Suppressor macrophage treated with lipopolysaccharide for 1 hour (primary cell): ENCODE measurements at places on chromosomes 11 and 22.
A peak's percentile ranks its signal among the peaks of the same experiment; 100 is the strongest.

- no peak for DNase-seq
Observed at GRCh38 chr22:43234264-43234988, 47.5 kb upstream of the TTLL12 start.

- no peak for DNase-seq
Observed at GRCh38 chr22:19635644-19636043, 78.7 kb upstream of the SEPTIN5 start.

DNA sequence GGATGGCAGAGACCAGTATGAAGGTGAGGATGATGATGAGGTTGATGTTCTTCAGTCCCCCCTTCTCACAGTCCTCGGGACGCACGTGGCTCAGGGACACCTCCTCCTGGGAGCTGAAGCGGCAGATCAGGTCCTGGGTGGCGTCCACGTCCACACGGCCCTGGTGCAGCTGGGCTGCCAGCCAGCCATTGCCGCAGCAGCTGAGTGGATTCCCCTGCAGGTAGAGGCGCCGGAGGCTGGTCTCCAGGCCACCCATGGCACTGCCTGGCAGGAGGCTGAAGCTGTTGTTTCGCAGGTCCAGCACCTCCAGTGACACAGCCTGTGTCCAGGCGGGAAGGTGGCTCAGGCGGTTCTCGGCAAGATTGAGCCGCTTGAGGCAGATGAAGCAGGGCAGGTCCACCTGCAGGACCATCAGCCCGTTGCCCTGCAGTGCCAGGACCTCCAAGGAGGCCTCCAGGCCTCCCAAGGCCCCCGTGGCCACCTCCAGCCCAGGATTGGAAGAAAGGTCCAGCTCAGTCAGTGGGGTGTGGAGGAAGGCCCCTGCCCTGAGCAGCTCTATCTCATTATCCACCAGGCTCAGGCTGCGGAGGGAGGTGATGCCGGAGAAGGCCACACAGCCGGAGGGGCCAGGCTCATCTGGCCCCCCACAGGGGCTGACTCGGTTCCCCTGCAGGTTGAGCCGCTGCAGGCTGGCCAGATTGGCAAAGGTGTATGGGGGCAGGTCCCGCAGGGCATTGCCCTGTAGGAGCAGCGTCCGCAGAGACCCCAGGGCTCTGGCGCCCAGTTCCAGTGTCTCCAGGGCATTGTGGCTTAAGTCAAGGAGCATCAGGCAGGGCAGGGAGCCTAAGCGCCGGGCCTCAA, 10.6 kb downstream of the LRRC32 start:
- DNase-seq: no peak

DNA sequence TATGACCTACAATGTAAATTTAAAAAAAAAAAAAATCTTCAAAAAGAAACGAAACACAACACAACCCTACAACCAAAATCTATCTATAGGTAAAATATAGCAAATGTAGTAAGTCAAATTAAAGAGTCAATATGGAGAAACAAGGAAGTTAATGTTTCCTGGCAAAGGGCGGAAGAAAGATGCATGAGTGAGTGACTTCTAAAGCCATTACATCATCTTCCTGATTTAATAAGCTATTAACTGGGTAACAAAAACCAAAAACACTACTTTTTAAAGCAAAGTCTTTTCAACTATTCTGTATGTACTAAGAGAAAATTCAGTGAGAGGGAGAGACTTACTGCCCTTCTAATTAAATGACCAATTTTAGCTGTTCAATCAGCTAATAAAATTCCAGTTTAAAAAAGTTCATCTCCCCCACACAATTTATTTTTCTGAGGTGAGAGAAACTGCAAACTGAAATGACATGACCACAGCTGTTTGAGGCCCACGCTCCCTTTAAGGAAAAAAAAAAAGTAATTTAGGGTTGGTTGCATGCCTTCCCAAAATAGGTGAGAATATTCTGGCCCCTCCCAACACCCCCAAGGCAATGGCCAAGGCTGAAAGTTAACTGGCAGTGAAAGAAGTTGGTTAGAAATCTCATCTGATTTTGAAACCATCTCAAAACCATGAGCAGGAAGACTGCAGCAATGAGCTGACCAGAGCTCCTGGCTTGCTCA, 5.9 kb downstream of the SF1 start:
- peak; percentile 58 for DNase-seq

- DNase-seq: no peak
Observed at GRCh38 chr11:3949125-3949524, 93.7 kb downstream of the STIM1 start.

DNA sequence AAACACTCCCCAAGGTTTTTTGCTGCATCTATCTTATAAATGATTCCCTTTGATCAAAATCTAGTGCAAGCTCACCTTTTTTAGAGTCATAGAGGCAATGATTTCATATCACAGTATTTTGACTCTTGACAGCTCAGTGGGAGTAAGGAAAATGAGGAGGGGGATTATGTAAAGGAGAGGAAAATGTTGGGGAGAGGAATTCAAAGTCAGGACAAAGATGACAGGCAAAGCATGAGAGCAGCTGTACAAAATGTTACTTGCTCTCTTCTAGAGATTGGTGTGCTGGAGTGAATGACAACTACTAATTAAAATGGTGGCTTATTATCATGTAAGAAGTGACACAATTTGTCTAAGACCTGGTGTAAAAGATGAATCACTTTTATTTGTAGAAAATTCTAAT, 644.6 kb upstream of the CHORDC1 start:
- no peak for DNase-seq

DNA sequence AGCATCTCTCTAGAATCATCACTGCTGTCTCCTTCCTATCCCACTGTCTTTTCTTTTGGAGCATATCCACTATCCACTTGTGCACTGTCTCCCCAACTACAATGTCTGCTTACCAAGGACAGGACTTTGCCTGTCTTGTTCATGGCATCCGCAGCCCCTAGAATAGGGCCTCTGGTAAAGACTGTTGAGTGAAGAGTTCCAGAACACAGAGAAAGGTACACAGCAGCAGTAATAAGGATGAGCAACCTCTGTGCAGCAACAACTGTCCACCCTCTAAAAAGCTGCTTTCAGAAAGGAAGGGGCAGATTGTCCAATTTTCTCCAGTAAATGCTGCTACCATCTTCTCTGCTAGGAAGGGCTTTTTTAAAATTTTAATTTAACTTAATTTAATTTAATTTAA, 25.5 kb upstream of the BIRC3 start:
- no peak for DNase-seq
